ENCODE measurements at places on chromosomes 7 and 10.

GRCh38 chr10:74916283-74916682 lies 89.9 kb downstream of the KAT6B start:
- no peak for DNase-seq

DNA sequence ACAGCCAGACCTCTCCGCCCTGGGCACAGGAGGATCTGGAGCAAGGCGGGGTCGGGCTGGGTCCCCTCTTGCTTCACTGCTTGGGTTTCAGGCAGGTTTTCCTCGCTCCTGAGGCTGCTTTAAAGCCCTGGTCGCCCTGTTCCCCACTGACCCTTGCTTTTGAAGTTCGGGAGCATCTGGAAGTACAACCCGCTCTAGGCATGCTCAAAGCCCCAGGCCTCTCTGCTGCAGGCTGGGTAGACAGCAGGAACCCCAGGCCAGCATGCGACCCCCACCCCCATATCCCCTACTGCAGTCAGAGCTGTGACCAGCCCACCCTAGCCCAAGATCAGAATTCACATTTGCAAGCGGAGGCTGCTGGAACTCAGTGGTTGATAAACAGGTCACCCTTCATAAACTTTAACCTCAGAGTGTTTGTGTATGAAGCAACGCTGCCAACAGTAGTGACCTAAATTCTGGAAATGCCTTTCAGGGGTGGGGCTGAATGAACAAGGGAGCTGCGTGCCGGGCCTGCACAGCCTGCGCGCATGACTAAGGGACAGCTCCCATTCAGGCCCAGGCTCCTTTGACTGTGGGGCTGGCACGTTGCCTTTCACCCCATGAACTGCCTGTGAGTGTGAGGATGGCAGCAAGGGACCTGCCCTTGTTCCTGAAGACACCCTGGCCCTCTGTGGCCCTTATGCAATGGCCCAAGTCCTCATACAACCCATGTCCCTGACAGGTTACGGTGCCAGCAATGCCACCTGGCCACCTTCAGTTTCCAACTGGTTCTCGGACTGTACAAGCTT lies 52.5 kb downstream of the PROSER2 start:
- no peak for DNase-seq

GRCh38 chr10:133140417-133141143 lies 19.4 kb upstream of the KNDC1 start:
- DNase-seq: no peak

DNA sequence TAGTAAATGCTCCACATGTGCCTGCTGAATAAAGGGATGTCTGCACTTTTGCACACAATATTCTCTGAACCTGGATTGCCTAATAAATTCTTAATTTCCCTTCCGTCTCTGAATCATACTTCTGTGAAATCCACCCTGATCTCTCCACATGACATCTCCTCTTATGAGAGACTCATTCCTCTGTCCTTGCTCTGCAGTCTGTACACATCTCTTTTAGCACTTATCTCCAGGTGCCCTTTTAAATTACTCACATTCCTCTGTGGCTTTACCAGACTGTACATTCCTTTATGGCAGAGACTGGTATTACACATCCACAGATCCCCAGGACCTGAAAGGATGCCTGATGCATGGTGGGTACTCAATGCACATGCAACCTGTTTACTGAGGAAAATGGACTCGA lies 527.6 kb downstream of the PHTF2 start:
- no peak for DNase-seq

DNA sequence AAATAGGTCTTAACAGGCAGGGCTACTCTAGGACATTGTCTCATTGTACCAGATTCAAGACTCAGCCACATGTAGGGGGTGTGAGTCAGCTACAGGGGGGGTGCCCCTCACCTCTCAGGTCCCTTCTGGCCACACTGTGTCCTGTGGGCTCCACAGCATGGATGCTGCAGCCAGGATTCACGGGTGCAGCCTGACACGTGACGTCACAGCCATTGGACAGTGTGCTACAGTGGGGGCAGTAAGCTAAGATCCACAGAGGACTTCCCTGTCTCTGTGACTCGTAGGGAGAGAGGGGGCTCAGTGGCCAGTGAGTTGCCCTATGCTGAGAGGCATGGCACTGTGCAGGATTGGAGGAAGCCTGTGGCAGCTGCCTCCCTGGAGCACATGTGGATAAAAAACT lies 77.9 kb downstream of the TMEM178B start:
- DNase-seq: no peak

DNA sequence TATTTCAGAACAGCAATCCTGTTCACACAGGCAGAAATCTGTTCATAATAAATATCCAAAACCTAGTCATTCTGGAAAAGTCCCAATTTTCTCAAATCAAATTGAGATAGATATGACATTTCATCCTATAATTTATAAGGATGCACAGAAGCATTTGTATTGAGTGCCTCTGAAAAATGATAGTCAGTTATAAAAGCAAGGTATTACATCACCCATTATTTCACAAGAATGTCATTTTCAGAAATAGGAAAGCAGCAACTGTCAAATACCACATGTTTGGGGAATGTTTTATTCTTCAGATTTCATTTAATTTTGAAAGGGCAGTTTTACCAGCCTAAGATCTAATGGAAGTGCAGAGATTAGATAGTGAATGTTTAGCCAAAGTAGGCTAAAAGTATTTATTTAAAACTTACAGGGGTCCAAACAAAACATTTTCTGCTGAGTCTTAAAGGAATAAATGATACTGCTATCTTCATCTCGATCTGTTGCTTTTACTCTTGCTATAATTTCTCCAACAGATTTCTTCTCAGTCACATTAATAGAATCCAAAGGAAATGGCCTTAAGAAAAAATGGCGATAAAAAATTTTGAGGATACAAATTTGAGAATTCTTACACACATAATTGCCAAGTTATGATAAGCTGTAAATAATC lies 185.8 kb downstream of the HGF start:
- DNase-seq: no peak

DNA sequence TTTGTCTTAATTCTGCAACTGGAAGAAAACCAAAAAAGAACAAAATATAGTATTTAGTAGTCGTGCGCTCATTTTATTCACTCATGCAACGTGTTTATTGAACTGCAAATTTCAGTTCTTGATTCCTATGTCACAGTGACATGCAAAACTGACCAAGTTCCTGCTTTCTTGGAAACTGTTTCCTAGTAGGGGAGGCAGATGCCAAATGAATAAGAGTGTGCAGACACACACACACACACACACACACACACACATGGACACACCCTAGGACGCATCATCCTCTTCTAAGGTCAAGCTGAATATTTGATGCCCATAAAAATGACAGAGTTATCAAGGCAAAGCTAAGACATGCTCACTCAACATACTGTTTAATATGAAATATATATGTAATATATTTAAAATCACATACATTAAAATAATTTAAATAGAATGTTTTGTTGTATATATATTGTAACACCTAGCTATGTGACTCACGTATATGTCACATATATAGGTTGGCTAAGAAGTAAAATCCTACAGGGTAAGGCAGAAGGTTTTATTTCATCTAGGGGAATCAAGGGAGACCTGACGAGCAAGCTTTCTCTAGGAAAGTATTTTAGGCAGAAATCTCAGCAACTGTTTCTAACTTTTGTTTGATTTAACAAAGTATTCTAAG lies 79.6 kb downstream of the SVIL start:
- no peak for DNase-seq

DNA sequence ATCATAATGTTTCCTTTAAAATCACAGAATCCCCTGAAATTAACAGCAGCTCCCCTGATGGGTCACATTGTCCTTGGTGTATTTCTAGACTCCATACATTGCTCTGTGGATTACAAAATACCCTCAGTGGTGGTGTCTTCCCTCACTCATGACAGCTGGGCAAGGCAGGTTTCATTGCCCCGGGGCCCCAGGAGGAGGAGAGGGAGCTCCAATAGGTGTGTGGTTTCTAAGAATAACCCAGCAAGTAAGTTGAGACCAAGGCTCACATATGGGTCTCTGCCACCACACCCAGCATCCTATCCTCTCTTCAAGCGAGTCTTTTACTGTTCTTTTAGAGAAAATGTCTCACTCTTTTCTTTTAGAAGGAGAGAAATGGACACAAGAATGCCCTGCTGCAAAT lies 63.6 kb downstream of the PKD1L1 start:
- DNase-seq: no peak

GRCh38 chr10:124703778-124704427 lies 40.3 kb downstream of the FAM53B start:
- no peak for DNase-seq

- DNase-seq: no peak
Measured at GRCh38 chr10:57218382-57218781, 857.3 kb upstream of the ZWINT start.

GRCh38 chr7:97008275-97008917 lies 3.0 kb downstream of the DLX6 start:
- DNase-seq: no peak

DNA sequence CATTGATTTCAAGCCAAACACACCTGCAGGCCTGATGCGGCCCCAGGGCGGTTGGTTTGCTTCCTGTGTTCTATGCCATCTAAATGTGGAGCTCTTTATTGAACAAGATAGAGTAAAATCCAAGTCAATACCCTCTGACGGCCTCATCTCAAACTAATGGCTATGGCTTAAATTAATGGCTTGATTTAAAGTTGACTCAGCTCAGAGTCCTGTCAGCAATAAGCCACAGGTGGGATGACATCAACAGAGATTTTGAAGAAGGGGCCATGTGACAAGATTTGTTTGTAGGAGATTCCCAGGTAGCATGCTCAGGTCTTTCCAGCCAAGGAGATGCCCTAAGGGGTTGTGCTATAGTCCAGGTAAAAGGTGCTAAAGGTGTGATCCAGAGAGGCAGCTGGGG lies 66.7 kb upstream of the ZNF32 start:
- DNase-seq: no peak

GRCh38 chr7:153470004-153470671 lies 582.1 kb upstream of the DPP6 start:
- no peak for DNase-seq

DNA sequence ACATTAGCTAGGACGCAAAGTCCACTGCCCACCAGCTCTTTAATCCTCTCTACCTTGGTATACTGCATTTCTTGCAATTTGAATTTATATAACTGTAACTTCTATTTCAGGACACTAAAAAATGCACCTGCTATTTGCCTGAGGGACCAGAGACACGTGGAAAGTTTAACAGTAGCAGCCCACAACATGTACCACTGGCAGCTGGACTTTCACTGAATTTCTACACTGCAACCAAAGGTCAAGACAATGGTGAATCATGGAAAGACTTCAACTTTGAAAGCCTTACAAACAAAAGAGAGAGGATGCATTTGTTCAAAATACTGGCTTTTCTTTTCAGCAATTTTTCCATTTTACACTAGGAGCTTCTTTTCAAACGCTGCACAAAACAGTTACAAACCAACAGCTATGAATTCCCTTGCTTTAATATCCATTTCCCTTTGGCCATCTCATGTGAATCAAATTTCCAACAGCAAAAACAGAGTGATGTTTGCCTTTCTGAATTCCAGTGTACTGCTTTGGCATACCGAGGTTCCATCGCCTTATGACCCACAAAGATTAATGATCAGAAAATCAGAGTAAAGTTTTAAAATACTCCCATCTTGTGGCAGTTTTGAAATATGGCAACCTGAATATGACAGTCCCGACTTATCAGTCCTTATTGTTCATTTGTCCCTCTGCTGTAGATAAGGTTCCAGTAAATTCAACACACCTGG lies 29.9 kb upstream of the HNRNPH3 start:
- DNase-seq: no peak

DNA sequence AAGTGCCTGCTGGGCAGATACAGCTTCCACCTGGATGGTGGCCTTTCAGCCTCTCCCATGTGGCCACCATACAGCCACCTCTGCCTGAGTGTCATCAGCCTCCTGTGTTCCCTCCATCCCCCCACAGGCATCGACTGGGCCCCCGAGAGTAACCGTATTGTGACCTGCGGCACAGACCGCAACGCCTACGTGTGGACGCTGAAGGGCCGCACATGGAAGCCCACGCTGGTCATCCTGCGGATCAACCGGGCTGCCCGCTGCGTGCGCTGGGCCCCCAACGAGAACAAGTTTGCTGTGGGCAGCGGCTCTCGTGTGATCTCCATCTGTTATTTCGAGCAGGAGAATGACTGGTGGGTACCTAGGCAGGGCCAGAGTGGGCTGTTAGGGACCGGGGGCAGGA lies 13.4 kb downstream of the ARPC1B start:
- no peak for DNase-seq

GRCh38 chr10:114519306-114519669 lies 115.0 kb upstream of the AFAP1L2 start:
- no peak for DNase-seq

DNA sequence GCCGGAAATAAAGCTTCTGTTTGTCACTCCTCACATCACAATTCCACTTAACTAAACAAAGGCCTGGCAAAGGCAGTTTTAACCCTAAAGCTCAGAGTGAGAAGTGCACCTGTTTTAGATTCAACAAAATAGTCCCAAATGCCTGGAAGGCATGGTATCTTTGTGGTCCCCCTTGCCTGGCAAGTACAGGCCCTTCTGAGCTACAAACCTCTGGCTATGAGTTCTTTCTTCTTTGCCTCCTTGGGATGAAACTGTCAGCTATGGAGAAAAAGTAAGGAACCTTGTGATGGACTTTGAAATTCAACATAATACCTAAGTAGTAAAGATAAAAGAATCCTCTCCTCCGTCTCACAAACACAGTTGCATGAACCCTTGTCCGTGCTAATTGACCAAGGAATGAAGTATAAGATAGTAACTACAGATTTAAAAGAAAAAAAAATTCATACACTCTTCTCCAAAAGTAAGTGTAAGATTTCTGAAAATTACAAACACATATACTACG lies 244.5 kb upstream of the ETV1 start:
- no peak for DNase-seq

GRCh38 chr7:117011419-117012260 lies 58.3 kb downstream of the ST7 start:
- no peak for DNase-seq

DNA sequence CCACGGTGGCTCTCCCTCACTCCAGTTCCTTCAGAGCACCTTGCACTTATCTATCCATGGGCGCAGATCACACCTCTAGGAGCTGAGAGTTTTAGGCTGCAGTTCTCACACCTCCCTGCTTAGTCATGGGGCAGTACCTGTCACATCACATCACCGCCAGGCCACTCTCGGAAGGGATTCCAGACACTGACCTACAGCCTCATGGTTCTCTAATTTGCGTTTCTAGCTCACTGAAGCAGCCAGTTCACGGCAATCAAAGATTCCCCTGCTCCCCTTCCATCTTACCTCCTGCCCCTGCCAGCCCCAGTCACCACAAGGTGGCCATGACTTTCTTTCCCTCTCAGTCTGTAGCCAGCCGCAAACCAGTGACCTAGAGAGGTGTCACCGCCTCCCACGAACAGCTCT lies 34.2 kb downstream of the ADRB1 start:
- no peak for DNase-seq

DNA sequence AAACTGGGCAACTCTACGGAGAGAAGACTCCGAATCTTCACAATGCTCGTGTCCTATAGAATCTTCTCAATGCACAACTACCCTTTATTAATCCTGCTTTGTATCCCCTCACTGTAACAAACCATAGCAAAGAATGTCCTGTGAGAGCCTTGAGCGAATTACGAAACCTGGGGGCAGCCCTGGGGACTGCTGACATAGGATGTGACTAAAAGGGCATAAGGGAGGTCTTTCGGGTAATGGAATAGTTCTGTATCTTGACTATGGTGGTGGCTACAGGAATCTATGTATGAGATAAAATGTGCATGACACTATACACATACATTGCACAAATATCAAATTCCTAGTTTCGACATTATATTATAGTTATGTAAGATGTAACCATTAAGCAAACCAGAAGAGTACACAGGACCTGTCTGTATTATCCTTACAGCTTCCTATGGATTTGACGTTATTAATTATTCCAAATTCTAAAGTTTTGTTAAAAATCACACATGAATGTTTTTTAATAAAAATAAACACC lies 162.5 kb upstream of the KCTD7 start:
- no peak for DNase-seq

All from stimulated activated CD8-positive, alpha-beta memory T cell treated with anti-CD3 and anti-CD28 coated beads, Interleukin-7, amount 100 ng/mL, for 1 hour (primary cell).